ENCODE measurements at places on chromosomes 11 and 22. TPM values are rescaled to one million over a fixed set of nuclear protein-coding genes. Genes with fewer than 3 reads are reported as not detected.

Gene SCN3B
- total RNA-seq = 2.0 TPM

Gene GAL
- total RNA-seq = 4.1 TPM

Gene CTTN
- 312 TPM for total RNA-seq

Gene WBP2NL
- total RNA-seq = 0.95 TPM

Gene SCN4B
- 2.2 TPM for total RNA-seq

Gene MPZL3
- total RNA-seq = 0.16 TPM

Gene CAPN5
- total RNA-seq = 5.1 TPM

Gene OR10D3
- not detected for total RNA-seq

Data from sigmoid colon (tissue), 7 donors.